ENCODE measurements at places on chromosomes 16 and 17.

DNA sequence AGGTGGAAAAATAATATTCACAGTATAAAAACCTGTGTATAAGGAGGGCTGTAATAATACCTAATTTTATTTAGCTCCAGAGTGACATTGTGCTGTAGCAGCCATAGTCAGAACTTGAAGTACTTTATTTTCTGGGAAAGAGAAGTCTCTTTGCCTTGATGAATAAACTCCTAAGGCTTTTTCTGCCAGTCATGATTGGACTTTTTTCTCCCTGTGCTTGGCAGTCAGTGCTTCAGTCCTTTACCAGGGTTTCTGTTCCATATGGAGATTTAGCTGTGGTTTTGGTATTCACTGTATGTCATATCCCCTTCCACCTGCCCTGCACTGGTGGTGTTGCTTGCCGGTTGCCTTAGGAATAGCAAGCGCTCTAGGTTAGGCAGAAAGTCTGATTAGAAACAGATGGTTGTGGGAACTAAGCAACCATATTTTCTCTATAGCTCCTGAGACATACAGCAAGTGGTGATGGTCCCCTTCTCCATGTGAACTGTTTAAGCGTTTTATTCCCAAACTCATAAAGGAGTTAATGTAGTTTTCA is 24.7 kb downstream of the DDX42 start:
- no peak for DNase-seq

- DNase-seq = no peak
These were observed 39.8 kb downstream of the ARL4D start for GRCh38 chr17:43438626-43439025.

- DNase-seq = no peak
These were observed 9.3 kb downstream of the HS3ST3A1 start for GRCh38 chr17:13592427-13592826.

- DNase-seq = no peak
These were observed 1.8 kb downstream of the SLC6A2 start for GRCh38 chr16:55657616-55658015.

DNA sequence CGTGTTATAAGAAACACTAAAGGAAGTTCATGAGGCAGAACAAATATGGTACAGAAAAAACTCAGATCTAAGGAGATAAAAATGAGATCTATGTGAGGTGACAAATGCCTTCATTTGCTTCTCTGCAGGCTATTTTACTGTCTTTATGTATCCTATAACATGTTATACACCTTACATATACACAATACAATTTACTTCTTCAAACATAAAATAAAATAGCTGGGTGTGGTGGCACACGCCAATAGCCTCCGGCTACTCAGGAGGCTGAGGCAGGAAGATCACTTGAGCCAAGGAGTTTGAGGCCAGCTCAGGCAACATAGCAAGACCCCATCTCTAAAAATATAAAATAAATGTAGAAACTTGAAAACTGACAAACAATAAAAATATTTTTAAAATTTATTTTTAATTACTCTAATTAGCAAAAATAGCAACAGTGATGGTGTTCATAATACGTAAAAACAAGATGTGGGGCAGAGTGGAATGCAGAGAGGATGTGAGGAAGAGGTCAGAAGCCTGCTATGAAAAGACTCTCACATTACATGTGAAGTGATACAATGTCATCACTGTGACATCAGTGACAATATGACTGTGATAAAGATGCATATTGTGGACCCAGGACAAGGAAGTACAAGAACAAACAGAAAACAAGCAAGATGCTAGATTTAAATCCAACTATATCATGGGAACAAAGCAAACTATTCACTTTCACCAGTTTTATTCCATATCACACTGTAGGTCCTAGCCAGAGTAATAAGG is 31.0 kb downstream of the VPS53 start:
- no peak for DNase-seq

GRCh38 chr17:48024149-48025039 is 13.2 kb downstream of the COPZ2 start:
- DNase-seq = peak; percentile 54

DNA sequence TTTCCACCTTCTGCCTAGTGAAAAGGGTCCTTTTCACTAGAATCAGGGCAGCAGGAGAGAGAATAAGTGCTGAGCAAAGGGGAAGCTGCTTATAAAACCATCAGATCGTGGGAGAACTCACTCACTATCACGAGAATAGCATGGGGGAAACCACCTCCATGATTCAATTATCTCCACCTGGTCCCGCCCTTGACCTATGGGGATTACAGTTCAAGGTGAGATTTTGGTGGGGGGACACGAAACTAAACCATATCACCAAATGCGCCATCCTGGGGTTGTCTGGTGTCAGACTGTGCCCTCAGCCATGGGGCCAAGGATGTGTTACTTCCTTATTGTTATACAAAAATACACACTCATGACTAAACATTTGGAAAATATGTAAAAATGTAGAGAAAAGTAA is 10.4 kb upstream of the KATNB1 start:
- no peak for DNase-seq

DNA sequence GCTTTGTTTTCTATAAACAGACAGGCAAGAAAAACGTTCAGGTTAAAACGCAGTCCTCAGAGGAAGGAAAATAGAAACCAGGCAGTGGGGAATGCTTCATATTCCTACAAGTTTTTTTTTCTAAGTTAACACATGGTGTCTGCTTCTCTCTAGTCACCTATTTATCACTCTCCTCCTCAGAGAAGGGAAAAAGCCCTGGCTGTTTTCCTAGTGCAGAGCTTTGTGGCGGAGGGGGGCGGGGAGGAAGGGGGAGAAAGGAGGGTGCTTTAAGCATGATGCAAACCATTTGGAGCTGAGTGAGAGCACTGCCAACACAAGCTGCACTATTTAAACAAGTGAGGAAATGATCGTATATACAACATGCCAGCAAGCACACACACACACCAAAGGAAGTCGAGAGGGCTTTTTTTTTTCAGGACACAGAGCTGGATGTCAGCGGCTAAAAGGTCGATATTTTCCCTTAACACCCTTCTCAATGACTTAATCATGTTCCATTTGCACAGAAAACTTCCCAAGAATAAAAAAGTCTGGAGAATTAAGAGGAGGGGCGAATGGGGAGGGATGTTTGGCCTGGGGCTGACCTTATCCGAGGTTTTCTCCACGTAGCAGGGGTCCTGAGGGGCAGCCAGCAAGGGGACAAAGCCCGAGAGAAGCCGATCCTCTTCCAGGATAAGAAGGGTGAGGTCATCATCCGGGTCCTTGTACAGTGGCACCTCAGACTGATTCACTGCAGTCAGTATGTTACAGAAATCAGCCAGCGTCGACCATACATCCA is 117.4 kb downstream of the HIC1 start:
- DNase-seq = no peak

DNA sequence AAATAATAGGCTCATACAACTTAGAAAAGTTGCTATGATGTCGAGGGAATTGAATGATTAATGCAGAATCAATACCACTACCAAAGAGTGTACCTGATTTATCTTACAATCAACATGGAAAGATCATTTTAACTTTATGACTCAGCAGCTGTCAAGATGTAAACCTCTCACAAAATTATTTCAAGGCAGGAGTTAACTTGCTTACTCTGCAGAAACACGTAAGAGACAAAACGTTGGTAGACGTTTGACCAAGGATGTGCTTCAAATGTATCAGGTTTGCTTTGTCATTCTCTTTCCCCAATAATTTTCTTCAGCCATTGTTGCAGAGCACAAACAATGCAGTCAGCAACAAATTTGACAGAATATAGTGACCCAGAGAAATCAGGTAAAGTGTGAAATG is 415.8 kb upstream of the KIF2B start:
- DNase-seq = no peak

DNA sequence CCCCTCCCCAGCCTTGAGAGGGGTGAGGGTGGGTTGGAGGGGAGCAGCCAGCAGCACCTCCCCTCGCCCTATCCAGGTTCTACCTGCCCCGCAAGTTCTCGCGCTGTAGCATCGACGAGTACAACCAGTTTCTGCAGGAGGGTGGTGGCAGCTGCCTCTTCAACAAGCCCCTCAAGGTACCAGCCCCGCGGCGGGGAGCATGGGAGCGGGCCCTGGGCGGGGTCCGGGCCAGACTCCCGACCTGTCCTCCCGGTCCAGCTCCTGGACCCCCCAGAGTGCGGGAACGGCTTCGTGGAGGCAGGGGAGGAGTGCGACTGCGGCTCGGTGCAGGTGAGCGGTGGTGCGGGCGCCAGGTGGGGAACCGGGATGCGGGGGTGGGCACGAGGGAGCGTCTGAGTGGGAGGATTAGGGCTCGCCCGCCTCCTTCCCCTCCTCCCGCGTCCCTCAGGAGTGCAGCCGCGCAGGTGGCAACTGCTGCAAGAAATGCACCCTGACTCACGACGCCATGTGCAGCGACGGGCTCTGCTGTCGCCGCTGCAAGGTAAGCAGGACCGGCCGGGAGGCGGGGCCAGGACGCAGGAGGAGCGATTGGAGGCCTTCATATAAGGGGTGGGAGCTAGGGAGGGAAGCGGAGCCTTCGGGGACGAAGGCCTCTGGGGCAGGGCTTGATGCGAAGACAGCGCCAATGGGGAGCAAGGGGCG is 16.5 kb downstream of the ADAM11 start:
- no peak for DNase-seq

GRCh38 chr17:61597607-61598006 is 6.6 kb upstream of the NACA2 start:
- DNase-seq = no peak

DNA sequence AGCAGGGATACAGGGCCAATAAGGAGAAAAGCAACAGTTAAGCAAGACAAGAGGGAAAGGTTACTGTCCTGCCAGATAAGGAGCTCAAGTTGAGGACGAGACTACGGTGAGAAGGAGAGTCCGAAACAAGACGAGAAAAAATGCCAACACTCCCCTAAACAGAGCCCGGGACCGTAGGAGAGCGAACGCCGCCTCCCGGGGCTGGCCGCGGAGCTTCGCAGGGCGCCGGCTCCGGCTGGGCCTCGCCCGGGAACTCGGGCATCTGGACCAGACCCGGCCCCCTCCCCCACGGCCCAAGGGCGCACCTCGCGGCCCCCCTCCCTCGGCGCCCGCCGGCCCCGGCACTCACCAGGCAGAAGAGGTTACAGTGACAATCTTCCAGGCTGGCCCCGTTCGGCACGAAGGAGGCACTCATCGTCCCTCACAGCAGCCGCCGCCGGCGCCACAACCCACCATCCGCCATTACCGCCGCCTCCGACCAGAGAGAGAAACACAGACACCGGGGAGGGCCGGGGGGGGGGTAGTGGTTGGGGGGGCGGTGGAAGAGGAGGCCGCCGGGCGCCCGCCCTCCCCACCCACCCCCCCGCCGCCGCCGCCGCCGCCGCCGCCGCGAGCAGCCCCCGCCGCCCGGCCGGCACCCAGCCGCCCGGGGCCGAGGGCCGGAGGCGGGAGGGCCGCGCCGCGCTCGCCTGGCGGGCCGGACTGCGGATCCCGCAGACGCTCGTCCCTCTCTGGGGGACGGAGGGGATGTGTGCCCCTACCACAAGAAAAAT is at the start of gene MED13:
Gene MED13 (minus strand): TSS at position 488 of the 773 bp plus-strand sequence. CDS start 73 bp downstream, at position 415.
- DNase-seq = peak; percentile 73

GRCh38 chr16:23650674-23651416 is 9.6 kb downstream of the DCTN5 start:
- no peak for DNase-seq

DNA sequence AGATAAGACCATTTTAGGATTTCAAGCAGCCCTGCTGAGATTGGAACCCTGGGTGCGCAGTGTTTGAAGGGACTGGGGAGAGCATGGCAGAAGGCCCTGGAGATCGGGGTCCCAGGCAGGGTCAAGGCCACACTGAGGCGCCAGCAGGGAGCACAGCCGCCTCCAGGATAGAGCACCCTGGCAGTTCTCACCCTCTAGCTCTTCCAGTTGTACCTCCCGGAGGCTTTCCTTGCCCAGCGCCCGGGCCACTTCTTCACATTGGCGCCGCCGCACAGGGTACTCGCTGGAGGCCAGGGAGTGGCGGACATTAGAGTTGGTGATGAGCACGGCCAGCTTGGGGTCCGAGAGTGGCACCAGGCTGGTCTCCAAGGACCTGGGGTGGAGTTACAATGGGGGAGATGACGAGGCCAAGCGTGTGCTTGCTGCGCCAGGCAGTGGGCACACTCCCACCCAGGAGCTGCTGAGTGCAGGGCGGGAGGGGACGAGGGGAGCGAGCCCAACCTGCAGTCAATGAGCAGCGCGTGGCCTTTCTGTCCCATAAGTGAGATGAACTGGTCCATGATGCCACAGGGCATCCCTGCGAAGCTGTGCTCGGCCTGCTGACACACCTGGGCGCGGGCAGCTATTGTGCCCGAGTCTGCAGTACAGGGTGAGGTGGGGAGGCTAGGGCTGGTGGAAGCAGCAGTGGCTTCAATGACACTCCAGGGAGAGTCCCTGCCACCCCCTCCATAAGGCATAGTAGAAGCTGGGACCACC is 2.3 kb downstream of the GALK1 start:
- no peak for DNase-seq

DNA sequence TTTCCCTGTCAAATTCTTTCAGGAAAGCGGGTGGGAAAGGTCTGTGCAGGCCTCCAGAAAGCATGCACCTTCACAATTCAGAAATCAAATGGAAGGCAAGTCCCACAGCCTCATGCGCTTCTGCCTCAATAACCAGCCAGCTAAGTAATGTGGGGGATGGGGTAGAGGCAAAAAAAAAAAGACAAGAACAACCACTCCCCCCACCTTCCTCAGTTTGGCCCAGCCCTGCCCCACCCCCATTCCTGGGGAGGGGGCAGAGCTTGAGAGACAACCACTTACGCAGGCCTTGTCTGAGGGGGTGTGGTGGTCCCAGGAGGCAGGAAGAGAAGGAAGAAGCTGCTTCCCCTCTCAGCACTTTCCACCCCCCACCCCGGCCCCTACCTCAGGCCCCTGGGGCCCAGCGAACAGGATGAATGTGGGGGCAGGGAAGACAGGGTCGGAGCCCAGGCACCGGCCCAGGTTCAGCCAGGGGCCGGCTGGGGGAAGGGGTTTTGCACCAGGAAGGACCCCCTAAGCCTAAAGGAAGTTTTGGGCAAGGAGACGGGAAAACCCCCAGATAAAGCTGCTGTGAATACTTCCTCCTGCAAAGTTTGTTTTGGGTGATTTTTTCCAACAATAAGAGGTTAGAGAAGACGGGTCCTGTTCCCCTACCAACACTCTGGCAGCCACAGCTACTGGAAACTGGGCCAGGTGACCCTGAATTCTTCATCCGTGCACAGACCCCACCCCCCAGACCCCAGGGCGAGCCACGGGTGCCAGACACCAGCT is 1.2 kb downstream of the JUP start:
- no peak for DNase-seq

Measured in germinal center (tissue), 1 donor.